ENCODE measurements at places on chromosomes 7 and 10. TPM values are rescaled to one million over a fixed set of nuclear protein-coding genes. Genes with fewer than 3 reads are reported as not detected.

Gene KIAA1217
- total RNA-seq: 0.44 TPM

DNA sequence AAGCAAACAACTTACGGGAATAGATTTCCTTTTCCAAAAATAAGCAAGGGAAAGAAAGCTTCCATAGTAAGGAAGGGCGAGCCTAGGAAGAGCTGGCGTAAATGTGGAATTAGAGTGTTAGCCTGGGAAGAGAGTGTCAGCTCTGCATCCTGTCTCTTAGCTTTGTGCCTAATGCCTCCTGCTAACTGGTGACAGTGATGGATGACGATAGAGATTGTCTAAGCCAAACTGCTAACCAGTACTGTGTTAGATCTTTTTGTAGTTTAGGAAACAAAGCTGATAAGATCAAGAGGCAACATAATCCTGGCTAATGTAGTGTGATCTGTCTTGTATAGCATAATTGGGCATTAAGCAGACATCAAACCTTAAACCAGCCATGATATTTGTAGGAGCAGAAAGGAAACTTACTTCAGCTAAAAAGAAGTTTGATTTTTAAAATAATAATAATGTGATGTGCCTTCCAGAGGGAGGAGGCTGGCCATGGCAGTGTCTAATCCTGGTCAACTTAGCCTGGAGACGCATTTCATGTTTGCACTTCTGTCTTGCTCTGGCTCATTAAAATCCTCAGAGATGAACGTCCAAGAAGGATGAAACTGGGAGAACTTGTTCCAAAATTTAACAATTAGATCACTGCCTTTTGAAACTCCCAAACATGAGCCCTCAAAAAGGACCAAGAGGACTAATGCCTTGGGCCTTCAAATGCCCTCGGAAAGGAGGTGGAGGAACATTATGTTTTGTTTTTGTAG lies 85.1 kb downstream of the FAM204A start:
- peaks cover 19% of the 10 kb centered on the region for H3K27me3 ChIP-seq
- no peak overlapping the region for H3K27ac ChIP-seq

Gene HOXA6
- total RNA-seq: not detected

DNA sequence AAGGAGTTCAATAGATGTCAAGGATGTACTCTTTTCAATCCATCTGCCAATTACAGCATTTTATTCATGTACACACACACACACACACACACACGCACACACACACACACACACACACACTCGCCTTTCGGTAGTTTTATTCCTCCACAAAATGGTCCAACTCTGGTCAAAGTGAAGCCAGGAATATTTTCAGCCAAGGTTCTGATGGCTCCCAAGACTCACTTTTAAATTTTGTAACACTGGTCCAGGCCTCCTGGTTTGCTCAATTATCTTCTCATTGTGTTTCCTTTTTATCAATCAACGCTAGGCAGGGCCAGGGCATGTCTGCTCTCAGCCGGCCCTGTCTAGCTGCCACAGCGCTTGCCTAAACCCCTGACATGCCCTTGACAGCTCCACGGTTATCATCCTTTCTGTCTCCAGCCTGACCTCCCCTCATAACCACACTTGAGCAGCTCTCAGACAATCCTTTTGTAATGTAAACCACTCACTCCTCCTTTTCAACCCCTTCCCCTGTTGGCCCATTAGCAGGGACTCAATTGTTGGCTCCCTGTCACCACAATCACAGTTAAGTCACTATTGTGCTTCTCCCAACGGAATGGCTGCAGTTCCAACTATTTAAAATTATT lies 115.1 kb downstream of the ICA1 start:
- H3K27me3 ChIP-seq: no peaks in the 10 kb centered on the region
- DNase-seq: no peak
- no peaks in the 10 kb centered on the region for H3K36me3 ChIP-seq
- H3K4me1 ChIP-seq: peaks cover 25% of the 10 kb centered on the region
